Liver (tissue), 10 donors: ENCODE measurements at places on chromosomes 16 and 17. TPM values are rescaled to one million over a fixed set of nuclear protein-coding genes. Genes with fewer than 3 reads are reported as not detected.

Gene MAFG
- 17.0 TPM for total RNA-seq

Gene GFAP
- total RNA-seq, result 0.33 TPM

Gene MPP2
- 0.25 TPM for total RNA-seq

Gene MFSD6L
- total RNA-seq, result 0.25 TPM

Gene ELMO3
- total RNA-seq, result 3.8 TPM

Gene TMEM88
- 0.65 TPM for total RNA-seq

Gene CYTH1
- 16.7 TPM for total RNA-seq

Gene NPIPB8
- total RNA-seq, result not detected

Gene DLG4
- total RNA-seq, result 2.1 TPM

Gene P2RX1
- 5.2 TPM for total RNA-seq

Gene LGALS9B
- not detected for total RNA-seq

Gene HOXB1
- not detected for total RNA-seq

Gene GPR139
- total RNA-seq, result not detected

Gene CDRT15
- total RNA-seq, result not detected

Gene KRT27
- not detected for total RNA-seq

Gene TMEM100
- 0.09 TPM for total RNA-seq

Gene METTL9
- 57.3 TPM for total RNA-seq

Gene RNF112
- 0.23 TPM for total RNA-seq

Gene LMF1
- total RNA-seq, result 24.3 TPM

Gene TMEM238L
- not detected for total RNA-seq

Gene KRTAP4-5
- total RNA-seq, result not detected
